Foreskin melanocyte (primary cell): ENCODE measurements at places on chromosomes 3 and 15.

DNA sequence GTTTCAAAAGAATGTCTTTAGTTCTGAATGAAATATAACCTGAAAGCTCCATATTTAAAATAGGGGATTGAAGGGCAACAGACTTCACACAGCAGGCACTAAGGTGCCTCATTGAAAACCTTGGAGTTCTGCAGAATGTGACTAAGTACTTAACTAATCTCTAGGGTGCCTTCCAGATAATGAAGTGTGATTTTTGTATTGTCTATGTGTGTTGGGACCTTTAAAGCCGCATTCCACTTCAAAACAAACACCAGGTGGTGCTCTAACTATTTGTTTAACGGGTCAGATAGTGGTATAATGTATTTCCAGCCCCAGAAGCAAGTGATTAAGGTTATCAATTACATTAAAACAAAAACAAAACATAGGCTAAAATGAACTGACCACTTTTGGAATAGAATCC lies 28.0 kb downstream of the TFG start:
- no peak for DNase-seq

GRCh38 chr3:58176185-58176530 lies 34.6 kb downstream of the DNASE1L3 start:
- no peak for DNase-seq

GRCh38 chr3:130433306-130433705 lies 83.7 kb upstream of the COL6A6 start:
- no peak for DNase-seq

- no peak for DNase-seq
Measured at GRCh38 chr3:25338158-25338725, 89.8 kb upstream of the RARB start.

DNA sequence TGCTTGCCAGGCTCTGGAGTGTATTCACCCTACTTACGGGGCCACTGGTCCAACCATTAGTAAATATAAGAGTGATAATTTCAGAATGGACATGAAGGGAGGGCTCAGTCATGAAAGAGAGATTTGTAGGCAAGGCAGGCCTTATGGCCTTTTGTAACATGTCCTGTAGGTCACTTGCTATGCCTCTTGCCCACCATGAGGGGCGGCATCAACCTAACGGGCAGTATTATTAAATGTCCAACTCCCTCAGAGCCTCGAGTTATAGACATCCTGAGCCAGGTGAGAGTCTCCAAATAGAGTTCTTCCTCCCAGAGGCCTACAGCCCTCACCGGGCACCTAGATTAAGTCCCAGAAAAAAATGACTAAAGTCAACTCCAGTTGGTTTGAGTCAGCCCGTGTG lies 30.2 kb downstream of the ONECUT1 start:
- no peak for DNase-seq

GRCh38 chr3:40803311-40803710 lies 278.6 kb downstream of the ZNF621 start:
- DNase-seq: no peak

- no peak for DNase-seq
Measured at GRCh38 chr3:6089780-6090179, 771.1 kb upstream of the GRM7 start.
